HFFc6 (cell line): ENCODE measurements at places on chromosomes 11 and 22. TPM values are rescaled to one million over a fixed set of nuclear protein-coding genes. Genes with fewer than 3 reads are reported as not detected.
A peak's percentile ranks its signal among the peaks of the same experiment; 100 is the strongest.

The SLC17A6 gene
- total RNA-seq, result not detected in 3 replicates

The C1QTNF5 gene
- 7.7 to 16.1 TPM (median 15.5 TPM) in 3 replicates for total RNA-seq

DNA sequence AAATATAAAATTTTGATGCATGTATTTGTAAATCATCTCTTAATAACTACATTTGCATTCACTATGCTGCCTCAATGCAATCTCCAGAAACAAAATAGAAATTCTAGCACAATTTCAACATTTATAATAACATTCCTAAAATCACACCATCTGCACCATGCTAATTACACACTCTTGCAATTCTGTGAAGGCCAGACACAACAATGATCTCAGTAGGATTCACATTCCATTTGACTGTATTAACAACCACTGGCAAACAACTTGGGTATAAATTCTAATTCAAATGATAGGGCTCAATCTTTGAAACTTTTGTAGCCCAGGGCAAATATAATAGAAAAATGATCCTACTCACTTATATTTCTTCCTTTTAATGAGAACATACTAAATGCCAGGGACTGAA, 25.9 kb downstream of the RAB6A start:
- H3K4me1 ChIP-seq, result peaks cover 30% of the 10 kb centered on the region
- peak overlapping the region; percentile 12; the same call in 1 of the 2 replicates for H3K27ac ChIP-seq
- H3K36me3 ChIP-seq, result peaks cover under 1% of the 10 kb centered on the region

GRCh38 chr11:75633409-75634066, 35.3 kb downstream of the MAP6 start:
- H3K36me3 ChIP-seq, result no peaks in the 10 kb centered on the region
- no peak overlapping the region for H3K27ac ChIP-seq

- H3K36me3 ChIP-seq, result no peaks in the 10 kb centered on the region
- no peak for DNase-seq
- no peak overlapping the region for H3K4me3 ChIP-seq
- H3K27me3 ChIP-seq, result peaks cover 5% of the 10 kb centered on the region; the same call in 1 of the 2 replicates
- no peaks in the 10 kb centered on the region for H3K4me1 ChIP-seq
- no peak overlapping the region for H3K27ac ChIP-seq
Observed at GRCh38 chr22:37986371-37986770, 2.0 kb upstream of the SOX10 start.

GRCh38 chr11:134945993-134946392, 534.0 kb upstream of the B3GAT1 start:
- H3K27me3 ChIP-seq, result peaks cover 1% of the 10 kb centered on the region; the same call in 1 of the 2 replicates
- DNase-seq, result no peak
- H3K27ac ChIP-seq, result no peak overlapping the region
